ENCODE measurements at places on chromosomes 7 and 10.

DNA sequence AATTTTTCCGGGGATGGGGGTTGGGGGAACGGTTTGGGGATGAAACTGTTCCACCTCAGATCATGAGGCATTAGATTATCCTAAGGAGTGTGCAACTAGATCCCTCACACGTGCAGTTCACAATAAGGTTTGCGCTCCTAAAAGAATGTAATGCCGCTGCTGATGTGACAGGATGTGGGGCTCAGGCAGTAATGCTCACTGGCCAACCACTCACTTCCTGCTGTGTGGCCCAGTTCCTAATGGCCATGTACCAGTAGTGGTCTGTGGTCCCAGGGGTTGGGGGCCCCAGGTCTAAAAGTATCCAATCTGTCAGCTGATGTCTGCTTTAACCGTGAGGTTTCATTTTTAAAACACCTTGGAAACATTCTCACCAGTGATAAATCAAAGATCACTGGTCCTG, 2.2 kb downstream of the STN1 start:
- peaks cover 19% of the 10 kb centered on the region for H3K36me3 ChIP-seq
- peaks cover 52% of the 10 kb centered on the region for H3K4me1 ChIP-seq
- peak; percentile 31 for DNase-seq
- peak overlapping the region; percentile 99 for H3K4me3 ChIP-seq
- H3K27me3 ChIP-seq: no peaks in the 10 kb centered on the region
- peak overlapping the region; percentile 93 for H3K27ac ChIP-seq

DNA sequence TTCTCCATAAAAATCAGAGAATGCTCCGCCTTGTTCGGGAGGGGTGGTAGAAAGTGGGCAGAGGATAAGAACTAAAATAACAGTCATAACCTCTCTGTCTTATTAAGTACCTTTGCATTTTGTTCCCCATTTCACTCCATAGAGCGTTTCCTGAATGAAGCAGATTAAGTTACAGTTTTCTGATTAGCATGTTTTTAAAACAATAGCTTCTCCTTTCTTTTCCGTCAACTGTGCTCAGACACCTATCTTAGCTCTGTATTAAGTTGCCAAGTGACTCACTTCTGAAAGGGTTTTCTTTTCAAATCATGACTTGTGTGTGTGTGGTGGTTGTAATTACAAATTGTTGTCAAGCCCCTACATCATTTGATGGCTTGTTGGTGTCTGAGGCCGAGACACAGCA, 1.4 kb downstream of the HABP2 start:
- no peaks in the 10 kb centered on the region for H3K36me3 ChIP-seq
- no peak overlapping the region for H3K4me3 ChIP-seq
- H3K27me3 ChIP-seq: peaks cover 50% of the 10 kb centered on the region
- H3K27ac ChIP-seq: no peak overlapping the region

- no peak for DNase-seq
- H3K36me3 ChIP-seq: peaks cover 30% of the 10 kb centered on the region
- no peak overlapping the region for H3K27ac ChIP-seq
- no peak overlapping the region for H3K4me3 ChIP-seq
Observed at GRCh38 chr10:79355420-79356017, 8.2 kb downstream of the PPIF start.

- H3K27ac ChIP-seq: no peak overlapping the region
- peaks cover 10% of the 10 kb centered on the region for H3K27me3 ChIP-seq
- no peaks in the 10 kb centered on the region for H3K4me1 ChIP-seq
- peaks cover 3% of the 10 kb centered on the region for H3K36me3 ChIP-seq
Observed at GRCh38 chr10:55631071-55631654, 729.9 kb downstream of the ZWINT start.

Data from activated T-cell treated with anti-CD3 and anti-CD28 coated beads, Interleukin-2, amount 50 U/mL, for 72 hours (primary cell).